ENCODE measurements at places on chromosomes 5 and 9.
A peak's percentile ranks its signal among the peaks of the same experiment; 100 is the strongest.

GRCh38 chr9:97299809-97300414 lies 7.5 kb upstream of the CCDC180 start:
- DNase-seq: no peak

DNA sequence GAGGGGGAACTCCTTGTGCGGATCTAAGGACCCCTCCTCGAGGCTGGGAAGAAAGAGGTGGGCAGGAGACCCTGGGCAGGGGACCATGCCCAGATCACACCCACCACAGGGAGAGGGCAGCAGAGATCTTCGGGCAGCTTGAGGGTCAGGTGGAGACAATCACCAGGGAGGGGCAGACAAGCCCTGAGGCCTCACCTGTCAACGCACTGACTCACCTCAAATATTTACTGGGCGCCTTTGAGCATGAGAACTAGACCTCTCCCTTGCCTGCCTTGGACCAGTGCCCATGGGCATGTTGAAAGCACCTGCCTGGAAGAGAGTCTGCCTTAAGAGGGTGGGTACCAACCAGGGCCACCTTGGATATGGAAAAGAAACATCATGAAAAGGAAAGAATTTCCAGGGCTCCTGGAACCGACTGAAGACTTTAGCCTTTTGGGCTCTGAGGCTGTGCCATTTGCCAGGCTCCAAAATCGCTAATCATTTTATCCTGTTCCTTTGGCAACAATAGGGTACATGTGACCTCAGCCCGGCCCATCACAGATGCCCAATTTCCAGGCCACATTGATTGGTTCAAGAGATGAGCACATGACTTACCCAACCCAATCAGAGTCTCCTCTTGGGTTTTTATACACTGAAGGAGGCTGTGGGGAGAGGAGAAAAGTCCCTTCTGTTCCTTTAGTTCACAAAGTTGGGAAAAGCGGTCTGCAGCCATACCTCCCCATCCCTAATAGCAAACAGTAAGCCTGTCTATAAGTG lies 10.4 kb upstream of the SPINK4 start:
- peak; percentile 18 for DNase-seq

DNA sequence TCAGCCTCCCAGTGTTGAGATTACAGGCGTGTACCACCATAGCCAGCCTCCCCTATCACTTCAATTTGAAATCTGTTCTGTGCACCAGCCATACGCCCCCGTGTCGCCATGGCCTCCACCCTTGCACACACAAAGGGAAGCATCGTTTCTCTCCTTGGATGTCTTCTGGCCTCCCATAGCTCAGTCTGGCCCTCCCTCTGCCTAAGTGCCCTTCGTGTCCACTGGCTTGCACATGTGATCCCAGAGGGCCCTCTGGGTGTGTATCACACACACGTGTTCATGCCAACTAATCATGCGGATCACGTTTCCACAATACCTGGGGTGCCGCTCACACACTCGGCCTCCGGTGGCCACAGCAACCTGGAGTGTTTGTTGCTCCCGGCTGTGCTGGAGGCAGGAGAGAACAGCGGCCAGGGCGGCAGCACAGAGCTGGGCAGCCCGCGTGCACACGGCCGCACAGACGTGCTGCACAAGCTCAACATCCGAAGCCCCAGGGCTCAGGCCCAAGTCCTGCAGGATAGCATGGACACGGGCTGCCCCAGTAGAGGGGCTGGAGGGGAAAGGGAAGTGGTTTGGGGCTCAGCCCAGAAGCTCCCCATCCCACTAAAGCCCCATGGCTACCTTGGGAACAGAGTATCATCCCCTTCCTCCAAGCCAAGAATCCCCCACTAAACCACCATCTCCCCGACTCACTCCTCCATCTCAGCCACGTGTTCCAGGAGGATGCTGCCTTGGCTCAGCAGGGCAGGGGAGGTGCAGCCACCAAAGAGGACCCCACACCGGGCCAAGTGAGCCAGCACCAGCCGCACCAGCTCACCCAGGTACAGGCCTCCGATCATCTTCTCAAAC lies 10.9 kb downstream of the HK3 start:
- no peak for DNase-seq

DNA sequence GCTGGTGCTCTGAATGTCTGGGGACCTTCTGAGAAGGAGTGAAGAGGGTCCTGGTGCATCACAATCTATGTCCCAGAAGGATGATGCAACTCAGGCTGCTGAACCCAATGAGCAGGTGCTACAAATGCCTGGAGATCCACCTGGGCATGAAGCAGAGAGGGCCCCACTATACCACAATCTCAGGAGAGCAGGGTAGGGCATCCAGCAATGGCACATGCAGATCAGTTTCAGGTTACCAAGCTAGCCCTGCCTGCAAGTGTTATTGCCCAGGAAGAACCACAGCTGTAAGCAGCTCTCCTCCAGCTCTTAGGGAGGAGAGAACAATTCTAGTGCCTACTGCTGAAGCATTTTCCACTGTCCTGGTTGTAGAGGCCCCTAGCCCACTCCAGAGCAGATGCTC lies 389.2 kb upstream of the TNC start:
- DNase-seq: no peak

- no peak for DNase-seq
Measured at GRCh38 chr5:139215107-139215975, 17.2 kb upstream of the SIL1 start.

GRCh38 chr5:178256746-178257145 lies 24.1 kb upstream of the PHYKPL start:
- DNase-seq: no peak

DNA sequence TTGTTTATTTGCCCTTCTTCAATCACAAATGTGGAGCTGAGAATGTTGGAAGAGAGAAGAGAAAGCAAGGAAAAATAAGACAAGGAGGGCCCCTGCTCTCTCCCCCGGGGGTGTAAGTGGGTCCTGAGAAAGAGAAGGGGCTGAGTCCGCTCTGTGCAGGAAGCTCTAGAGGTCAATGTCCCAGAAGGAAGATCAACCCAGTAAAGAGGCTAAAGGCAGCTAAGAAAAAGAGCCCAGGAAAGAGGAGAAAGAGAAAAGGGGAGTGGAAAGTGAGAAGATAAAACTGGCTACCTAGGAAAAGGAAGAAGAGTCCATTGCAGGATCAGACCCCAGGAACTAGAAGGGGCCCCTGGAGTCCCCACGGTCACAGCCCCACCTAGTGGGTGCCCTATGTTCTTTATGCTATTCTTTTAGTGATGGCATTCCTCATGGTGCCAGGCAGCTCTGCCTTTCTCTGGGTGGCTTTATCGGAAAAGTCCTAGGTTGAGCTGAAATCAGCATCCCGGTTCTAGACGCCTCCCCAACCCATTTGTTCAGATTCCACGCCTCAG lies 583.4 kb downstream of the ACTL7B start:
- DNase-seq: peak; percentile 67

DNA sequence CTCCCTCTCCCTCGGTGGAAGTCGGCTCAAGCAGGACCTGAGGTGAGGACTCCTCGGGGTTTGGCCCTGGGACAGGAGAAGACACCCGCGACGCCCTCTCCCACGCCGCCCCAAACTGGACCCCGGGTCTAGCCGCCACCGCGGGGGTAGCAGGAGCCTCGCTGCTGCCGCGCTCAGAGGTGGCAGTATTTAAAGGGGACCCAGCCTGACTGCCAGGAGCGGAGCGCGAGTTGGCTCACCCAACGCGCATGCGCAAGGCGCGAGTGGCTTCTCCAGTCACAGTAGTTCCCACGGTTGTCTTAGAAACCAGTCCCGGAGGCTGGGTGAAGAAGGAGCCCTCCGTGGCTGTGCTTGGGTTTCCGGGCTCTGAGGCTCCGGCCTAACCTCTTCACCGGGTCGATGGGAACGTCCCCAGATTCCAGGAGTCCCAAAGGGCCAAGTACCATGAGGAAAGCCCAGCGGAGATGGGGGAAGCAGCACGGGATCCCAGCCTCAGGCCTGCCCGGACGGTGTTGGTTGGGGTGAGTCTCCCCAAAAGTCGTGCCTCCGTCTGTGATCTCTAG lies 477.8 kb downstream of the SPATA31A7 start:
- no peak for DNase-seq

DNA sequence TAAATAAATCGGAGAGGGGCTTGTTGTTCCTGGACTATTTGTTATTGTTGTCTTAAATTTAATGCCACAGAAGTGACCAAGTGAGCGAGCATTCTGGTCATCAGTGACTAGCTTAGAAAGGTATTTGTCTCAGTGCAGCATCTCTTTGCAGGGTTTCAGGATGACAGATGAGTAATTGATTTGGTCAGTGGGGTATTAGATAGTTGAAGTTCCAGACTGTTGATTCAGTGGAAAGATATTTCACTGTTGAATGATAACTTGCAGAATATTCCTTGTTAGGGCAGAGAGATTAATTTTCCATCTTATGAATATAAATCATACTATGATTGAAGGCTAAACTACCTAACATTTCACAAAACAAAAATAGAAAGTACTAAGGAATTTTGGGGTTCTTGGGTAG lies 122.4 kb downstream of the TRIO start:
- peak; percentile 94 for DNase-seq

- DNase-seq: peak; percentile 34
Measured at GRCh38 chr9:86126998-86127972, 27.9 kb upstream of the GOLM1 start.

DNA sequence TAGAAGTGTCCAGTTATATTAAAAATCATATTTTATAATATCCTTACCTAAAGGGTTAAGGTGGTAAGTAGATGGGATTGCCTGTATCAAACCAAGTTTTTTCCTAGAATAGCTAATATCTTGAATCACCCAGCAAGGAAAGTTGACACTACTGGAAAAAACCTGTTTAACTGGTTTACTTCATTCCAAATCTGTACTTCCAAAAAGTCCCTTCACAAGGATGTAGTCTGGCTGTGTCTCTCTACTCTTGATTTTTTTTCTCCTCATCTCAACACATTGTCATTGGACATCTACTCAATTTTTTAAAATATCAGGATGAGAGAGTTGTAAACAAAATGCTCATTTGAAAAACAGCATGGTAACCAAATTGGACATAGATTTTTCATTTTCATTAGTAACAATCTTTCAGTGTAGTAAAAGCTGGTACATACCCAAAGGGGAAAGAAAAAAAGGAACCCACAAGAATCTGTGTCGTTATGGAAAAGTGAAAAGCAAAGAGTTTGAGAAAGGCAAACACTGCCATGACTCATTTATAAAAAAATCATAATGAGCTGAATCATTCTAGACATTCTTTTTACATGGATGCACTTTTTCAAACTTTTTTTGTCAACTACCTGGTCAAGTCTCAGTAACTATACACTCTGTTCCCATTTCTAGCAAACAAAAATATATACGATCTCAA lies 173.5 kb downstream of the GLIS3 start:
- no peak for DNase-seq

DNA sequence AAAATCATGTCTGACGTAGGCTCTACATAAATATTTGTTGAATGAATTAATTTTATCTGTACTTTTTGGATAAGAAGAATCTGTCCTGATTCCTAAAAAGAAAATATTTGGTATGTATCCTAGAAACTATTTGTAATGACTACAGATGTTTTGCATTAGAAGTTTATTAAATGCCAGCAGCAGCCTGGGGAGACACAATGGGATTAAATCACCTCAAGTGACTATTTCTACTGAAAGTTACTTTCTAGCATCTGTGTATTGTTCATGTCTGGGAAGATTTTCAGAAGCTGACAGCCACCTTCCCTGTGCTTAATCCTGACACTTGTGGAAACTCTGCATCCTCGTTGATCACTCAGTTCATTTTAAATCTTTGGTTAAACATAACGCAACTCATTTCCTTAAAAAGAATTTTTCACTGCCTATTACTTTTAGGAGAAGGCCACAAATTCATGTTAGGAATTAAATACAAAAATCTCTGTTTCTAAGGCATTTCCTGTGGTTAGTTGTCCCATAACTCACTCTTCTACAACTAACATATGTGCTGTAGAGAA lies 209.3 kb upstream of the PPP1R2B start:
- no peak for DNase-seq

GRCh38 chr9:133999851-134000265 lies 7.7 kb upstream of the VAV2 start:
- no peak for DNase-seq

DNA sequence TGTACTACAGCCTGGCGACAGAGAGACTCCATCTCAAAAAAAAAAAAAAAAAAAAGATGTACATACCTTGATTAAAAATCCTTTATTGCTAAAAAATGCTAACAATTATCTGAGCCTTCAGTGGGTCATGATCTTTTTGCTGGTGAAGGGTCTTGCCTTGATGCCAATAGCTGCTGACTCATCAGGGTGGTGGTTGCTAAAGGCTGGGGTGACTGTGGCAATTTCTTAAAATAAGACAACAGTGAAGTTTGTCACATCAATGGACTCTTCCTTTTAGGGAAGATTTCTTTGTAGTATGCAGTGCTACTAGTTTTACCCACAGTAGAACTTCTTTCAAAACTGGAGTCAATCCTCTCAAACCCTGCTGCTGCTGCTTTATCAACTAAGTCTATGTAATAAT lies 33.9 kb upstream of the OTULINL start:
- no peak for DNase-seq

DNA sequence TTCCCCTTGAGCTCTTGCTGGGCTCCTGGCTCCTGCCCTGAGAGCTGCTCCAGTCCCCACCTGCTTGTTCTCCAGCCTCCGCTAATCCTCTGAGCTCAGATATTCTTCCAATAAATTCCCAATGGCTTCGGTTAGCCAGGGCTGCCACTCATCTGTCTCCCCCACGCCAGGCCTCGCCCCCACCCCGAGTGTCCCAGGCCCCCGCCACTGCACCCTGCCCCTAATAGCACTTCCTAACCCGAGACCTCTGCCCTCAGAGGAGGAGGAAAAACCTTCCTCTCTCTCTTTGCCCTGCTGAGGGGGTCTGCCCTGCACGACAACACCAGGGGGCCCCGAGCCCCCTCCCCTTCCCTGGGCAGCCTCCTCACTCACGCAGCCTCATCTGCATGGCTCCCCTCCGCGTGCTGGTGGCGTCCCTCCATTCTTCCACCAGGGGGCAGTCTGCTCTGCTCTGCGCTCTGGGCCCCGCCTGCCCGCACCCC lies 5.4 kb upstream of the LCN15 start:
- DNase-seq: no peak

DNA sequence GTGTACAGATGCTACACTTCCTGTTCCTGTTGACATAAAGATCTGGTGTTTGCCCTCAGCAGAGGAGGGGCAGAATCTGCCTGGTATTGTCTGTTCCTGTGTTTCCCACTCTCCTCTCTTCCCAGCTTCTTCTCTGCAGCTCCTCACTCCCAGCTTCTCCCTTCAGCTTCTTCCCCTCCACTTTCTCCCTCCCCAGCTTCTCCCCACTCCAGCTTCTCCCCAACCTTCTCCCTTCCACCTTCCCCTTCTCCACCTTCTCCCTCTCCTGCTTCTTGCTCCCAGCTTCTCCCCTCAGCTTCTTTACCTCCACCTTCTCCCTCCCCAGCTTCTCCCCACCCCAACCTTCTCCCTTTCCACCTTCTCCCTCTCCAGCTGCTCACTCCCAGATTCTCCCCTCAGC lies 148.9 kb upstream of the IRX2 start:
- DNase-seq: no peak
